ENCODE measurements at places on chromosomes 5 and 9.

DNA sequence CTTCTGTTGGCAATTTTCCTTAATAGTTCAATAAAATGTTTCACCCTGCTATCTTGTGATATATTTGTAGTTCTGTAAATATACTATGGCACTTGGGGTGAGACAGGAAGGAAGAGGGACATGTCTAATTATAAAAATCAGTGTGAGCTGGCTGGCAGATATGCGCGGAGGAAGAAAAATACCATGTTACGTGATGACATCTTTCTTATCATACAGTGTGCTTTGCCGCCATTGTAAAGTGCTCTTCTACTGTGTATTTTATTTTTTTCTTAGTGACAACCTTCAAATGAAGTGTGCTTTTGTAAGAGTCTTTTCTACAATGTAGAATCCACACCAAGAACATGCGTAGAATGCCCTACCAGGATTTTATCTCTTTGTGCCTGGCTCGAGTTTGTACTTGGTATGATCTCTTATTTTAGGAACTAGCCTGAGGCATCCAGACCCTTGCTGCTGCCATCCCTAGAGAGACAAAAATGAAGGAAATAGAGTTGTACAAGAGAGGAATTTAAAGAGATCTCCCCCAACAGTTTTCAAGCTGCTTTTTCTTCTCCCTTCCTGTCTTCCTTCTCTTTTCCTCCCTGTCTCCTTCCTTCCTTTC, 46.7 kb upstream of the RIOK2 start:
- no peak for DNase-seq

GRCh38 chr9:117725426-117725887, 21.3 kb downstream of the TLR4 start:
- no peak for DNase-seq

DNA sequence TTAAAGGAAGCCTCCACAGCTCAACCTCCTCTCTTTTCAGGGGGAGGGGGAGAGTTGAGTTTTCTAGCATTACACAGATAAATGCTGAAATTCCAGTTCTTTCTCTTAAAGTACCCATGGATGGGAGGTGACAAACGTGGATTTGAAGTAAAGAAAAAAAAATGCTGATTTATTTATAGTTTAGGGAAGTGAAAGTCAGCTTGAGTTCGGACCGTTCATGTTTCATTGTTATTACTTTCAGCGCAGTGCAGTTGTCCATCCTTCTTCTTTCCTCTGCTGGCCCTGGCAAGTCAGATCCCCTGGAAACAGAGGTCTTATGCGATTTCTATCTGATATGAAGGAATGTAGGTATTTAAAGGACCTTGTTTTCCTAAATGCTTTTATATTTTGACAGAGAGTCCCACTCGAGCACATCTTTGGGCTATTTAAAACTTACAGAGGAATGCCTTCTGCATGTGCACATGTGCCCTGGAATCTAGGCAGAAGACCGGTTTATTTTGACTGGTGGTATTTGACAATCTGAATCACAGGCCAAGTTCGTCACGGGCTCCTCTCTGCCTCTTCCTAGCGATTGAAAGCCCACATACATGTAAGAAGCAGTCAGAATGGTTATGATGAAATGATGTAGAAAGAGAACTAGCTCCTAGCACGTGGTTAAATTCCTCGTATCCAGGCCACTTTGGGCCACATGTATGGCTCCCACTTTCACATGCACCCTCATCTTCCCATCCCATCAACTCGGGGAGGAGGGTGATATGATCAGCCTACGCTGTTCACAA, 385.2 kb upstream of the KLF4 start:
- no peak for DNase-seq

DNA sequence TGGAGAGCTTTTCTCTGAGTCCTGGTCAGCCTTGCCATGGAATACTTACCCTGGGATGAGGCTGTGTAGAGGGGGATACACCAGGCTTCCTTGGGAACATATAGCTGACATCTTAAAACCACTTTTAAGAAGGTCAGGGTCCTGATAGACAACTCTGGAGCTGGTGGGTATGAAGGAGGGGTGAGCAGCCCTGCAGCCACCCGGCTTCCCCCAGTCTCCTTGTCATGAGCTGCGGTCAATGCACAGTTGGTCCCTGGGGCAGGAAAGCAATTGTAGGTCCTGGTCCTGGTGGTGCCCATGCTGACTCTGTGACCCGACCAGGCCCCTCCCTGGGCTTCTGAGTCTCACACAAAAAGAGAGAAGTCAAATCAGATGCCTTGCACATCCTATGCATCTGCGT, 63.6 kb downstream of the MRPL36 start:
- no peak for DNase-seq

DNA sequence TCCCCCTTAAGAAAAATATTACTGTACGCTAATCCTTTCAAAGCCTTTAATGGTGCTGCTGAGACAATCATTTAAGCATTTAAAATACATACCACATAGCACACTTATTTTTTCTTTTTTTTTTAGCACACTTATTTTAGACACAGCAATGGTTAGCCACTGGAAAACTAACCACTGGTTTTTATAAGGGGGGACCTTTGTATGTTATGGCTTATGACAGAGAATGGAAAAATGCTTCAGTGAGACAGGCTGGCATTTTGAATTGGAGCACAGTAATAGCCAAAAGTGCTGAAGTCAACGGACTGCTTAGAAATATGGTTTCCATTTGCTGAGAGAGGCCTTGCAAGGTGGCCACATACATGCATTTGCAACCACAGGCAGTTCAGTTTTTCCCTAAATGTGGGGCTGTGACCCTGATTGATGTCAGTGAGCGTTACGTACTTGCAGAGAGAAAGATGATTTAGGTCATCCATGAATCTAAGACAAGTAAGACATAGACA, 28.5 kb downstream of the AOPEP start:
- no peak for DNase-seq

DNA sequence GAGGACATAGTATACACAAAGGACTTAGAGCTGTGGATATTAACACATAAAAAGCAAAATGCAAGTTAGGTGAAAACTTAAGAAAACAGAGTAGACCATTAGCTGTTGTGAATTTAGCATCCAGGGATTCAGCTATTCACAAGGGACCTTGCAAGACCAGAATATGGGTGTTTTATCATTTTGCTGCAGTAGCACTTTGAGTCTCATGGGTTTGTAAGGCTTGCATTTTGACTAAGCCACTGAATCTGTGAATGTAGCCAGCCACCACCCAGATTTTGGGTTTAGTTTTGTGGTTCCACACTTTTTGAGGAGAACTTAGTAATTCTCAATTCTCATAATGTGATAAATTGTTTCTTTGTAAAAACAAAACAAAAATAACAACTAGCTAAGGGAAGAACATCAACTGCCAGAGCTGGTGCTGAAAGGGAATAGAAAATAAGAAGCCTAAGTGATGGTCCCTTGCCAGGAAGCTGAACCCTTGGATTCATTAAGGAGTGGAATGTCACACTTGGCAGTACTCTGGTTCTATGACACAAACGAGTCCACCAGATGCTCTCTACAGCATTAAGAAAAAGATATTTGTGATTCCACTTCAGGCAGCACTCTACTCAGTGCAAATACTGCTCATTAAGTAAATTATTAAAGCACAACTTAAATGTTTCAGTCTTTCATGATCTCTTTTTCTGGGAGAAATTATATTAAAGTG, 557.4 kb upstream of the ZNF462 start:
- no peak for DNase-seq

DNA sequence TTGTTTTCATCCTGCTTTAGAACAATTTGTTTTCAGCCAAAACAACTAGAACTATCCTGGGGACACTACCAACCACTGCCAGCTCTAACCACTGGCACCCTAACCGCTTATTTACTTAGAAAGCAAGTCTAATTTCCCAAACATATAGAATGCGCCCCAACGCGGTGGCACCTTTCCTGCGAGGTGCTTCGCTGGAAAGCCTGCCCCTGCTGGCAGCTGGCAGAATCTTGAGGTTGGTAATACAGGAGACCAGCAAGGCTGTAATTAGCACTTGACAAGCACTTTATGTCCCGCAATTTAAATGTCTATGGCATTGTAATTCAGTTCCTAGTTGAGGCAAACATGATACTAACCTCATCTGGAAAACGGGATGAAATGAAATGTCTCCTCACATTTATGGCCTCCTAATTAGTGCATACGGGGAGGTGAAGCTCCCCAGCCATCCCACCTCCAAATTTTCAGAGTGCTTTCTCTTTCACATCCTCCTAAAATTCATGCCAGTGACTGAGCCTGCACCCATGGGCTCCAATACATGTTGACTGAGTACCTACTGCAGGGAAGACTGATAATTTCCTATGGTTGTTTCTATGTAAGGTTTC, 30.4 kb downstream of the GABBR2 start:
- no peak for DNase-seq

- DNase-seq, result no peak
Observed at GRCh38 chr5:54325610-54326311, 15.4 kb upstream of the ARL15 start.

- DNase-seq, result no peak
Observed at GRCh38 chr9:134552349-134552990, 89.1 kb upstream of the COL5A1 start.

GRCh38 chr9:129328355-129329042, 150.4 kb upstream of the IER5L start:
- DNase-seq, result no peak

- no peak for DNase-seq
Observed at GRCh38 chr9:84002344-84002743, 21.7 kb downstream of the RMI1 start.

DNA sequence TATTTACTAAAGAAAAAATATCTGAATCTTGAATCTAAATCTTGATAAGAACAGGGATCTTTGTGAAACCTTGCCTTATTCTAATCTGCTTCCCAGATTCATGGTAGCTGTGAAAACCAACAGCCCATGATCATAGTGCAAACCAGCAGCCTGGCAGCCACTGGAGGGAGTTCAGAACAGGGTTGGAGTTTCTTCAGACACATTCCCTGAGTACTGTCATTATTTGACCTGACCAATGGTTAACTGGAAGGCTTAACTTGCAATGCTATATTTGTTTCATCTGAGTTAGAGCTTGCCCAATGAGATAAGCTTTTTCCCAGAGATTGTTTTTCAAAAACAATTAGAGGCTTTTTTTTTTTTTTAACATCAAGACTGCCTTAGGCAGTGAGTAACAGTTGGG, 47.8 kb downstream of the LOX start:
- DNase-seq, result no peak

DNA sequence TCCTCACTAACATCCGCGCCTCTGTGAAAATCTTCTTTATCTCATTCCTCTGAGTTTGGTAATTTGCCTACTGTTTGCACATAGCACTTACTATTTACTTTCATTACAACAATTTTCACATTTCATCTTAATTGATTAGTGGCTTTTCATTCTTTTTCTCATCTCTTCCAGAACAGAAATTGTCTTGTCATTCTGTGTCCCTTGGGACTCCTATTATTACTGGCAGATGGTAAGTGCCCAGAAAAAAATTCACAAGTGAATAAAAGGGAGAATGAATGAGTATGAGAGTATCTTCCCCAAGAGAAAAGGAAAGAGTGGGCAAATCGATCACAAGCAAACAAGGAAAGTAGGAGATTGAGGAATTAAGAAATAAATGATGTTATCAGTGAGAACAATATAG, 876.1 kb downstream of the TLE4 start:
- no peak for DNase-seq

DNA sequence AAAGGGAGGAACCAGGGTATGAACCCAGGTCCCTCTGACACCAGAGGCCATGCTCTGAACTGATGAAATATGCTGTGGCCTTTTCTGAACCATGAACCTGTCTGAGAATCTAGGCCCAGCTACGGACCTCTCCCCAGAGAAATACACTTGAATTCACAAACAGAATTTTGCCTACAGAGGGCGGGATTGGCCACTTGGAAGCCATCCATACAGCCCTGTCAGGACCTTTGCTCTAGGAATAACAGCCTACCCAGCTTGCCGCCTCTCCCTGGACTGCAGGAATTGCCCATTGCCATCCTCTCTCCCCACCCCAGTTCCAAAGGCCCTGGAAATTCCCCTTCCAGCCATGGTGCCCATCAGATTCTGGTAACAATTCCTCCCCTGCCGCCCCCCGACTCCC, 26.6 kb downstream of the MORN5 start:
- no peak for DNase-seq

DNA sequence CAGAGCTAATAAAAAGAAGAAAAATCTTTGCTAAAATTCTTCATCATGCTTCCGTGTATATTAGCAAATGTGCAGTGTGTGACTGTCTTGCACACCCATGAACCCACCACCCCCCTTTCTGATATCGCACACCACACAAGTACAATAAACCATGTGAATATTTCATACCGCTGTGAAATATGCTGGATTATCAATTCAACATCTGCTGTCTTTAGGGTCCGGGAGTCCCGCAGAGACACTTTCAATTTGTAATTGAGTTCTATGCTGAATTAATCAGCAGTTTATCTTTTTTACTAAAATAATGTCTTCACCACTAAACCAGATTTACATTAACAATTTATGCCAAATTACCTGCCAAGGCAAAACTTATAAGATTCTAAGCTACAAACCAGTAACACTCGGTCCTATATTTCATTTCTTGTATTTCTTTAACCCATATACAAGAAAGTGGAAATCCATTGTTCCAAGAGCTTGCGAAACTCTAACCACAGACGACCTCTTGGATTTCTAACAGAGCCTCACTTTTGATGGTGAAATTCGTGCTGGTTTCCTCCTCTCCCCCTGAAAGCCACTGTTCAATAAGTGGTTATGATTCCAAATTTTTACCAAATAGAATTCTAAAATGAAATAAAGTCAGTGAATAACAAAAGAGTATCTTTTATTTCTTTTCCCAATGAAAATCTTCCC, 44.2 kb downstream of the PSMB7 start:
- DNase-seq, result no peak

- no peak for DNase-seq
Observed at GRCh38 chr5:59236448-59236847, 653.6 kb downstream of the RAB3C start.

GRCh38 chr9:76655121-76655541, 109.1 kb upstream of the PCA3 start:
- DNase-seq, result no peak

- DNase-seq, result no peak
Observed at GRCh38 chr5:39502704-39503103, 77.9 kb upstream of the DAB2 start.

GRCh38 chr9:91502475-91502874, 78.8 kb upstream of the NFIL3 start:
- no peak for DNase-seq

Measured in activated T-helper 1 cell treated with Interleukin-2 at 50 U/mL for 16 hours (primary cell).